AG09309 (cell line): ENCODE measurements at places on chromosomes 2 and 18.

GRCh38 chr2:222859786-222860612 lies 837 bp upstream of the ACSL3 start:
- DNase-seq = no peak

DNA sequence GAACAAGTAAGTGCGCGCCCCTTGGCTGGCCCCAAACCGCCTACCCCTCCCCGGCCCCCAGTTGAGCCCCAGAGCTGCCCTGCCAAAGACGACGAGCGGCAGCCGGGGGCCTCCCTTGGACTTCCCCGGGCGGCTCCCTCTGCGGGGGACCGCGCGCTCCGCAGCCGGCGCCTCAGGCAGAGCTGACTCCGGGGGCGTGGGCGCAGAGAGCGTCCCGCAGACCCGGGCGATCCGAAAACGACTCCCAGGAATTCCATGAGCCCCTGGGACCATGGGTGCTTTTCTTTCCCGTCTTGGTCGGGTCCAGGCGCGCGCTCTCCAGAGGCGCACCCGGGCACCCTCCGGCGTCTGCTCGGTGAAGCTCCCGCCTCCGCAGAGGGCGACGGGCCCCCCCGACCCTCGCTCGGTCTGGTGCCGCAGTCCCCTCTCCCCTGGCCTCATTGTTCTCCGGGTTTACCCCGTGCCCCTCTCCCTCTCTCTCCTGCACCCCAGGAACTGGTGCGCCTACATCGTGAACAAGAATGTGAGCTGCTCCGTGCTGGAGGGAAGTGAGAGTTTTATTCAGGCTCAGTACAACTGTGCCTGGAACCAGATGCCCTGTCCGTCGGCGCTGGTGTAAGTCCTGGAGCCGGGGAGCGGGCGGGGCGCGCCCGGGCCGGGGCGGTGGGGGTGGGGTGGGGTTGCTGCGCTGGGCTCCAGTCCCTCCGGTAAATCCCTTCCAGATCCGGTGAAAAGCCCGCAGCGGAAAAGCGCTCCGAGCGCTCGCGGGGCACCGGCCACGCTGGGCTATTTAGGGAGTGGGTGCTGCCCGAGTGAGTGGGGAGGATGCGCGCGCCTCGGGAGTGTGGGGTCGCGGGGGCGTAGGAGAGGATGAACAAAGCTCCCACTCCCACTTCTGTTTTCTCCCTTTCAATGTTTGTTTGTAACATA lies 776 bp downstream of the EMILIN2 start:
- no peak for DNase-seq

GRCh38 chr2:127342101-127342500 lies 45.7 kb downstream of the MAP3K2 start:
- no peak for DNase-seq

- peak; percentile 63 for DNase-seq
Observed at GRCh38 chr2:84676295-84676694, 160.0 kb downstream of the DNAH6 start.

GRCh38 chr2:16756831-16757644 lies 91.4 kb upstream of the CYRIA start:
- peak; percentile 28 for DNase-seq

- no peak for DNase-seq
Observed at GRCh38 chr2:237879991-237880560, 20.7 kb downstream of the RAMP1 start.

GRCh38 chr2:23637011-23637778 lies 252.2 kb downstream of the KLHL29 start:
- peak; percentile 20 for DNase-seq

- DNase-seq = no peak
Observed at GRCh38 chr2:102028470-102028869, 36.7 kb downstream of the IL1R2 start.

- DNase-seq = no peak
Observed at GRCh38 chr2:30437809-30438548, 9.1 kb upstream of the LCLAT1 start.

- DNase-seq = no peak
Observed at GRCh38 chr2:25341011-25341727, 556 bp downstream of the DNMT3A start.

DNA sequence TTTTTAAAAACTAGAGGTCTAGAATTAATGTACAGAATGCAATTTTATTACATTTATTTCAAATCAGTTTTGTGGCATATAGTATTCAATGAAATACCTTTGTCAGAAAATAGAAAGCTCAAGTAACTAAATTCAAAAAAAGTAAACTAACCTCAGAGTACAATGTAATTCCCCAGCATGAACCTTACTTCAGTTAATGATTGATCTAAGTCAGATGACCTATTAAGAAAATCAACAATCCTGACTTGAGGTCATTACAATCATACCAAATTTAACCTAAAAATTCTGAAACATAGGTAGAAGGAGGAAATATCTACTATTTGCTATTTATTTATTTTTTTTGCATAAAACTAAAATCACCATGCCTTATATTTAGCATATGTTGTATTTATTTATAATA lies 142.9 kb downstream of the CCDC102B start:
- DNase-seq = no peak

GRCh38 chr2:60661073-60661738 lies 94.9 kb upstream of the PAPOLG start:
- DNase-seq = no peak

DNA sequence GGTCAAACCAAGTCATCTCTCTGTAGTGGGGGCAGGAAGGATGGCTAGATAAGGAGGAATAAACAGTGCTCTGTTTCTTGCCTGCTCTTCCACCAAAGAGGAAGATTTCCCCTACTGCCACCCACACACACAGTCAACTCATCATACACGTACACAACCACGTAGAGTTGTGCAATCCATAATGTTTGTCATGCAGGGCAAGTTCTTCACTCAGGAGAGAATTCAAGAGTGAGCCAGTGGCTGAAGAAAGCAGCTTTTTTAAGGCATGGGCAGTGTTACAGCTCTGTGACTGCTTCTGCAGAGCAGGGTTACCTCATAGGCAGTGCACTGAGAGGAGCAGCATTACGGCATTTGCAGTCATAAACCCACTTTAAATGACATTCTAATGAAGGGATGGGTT lies 283.0 kb downstream of the RND3 start:
- DNase-seq = peak; percentile 93

DNA sequence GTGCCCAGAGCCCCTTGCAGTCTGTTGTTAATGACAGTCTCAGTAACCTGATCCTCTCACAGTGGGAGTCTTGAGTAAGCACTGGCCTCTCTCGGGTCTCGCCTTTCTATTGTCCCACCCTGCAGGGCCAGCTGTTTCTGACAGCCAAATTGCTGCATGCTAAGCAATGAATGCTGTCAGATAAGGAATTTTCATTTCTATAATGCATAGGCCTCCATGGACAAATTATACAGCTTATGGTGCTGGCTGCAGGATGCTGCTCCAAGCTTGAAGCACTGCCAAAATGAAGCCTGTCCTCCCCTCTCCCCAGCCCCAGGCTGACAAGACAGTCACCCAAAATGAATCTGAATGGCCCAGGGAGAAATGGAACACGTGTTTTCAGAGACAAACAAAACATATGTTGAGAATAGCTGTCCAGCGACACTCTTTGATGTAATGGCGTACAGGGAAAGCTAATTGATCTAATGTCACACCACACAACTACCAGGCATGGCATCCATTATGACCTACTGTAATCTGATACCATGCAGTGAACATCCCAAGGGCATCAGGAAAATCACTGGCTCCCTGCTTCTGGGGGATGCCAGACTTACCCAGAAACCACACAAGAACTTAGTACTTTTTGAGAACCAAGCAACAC lies 36.8 kb downstream of the ACVR1 start:
- no peak for DNase-seq

GRCh38 chr2:12935222-12935621 lies 218.5 kb downstream of the TRIB2 start:
- DNase-seq = no peak

GRCh38 chr18:51153659-51154371 lies 43.7 kb downstream of the MEX3C start:
- DNase-seq = no peak

GRCh38 chr2:177188482-177189469 lies 23.8 kb upstream of the HNRNPA3 start:
- no peak for DNase-seq

DNA sequence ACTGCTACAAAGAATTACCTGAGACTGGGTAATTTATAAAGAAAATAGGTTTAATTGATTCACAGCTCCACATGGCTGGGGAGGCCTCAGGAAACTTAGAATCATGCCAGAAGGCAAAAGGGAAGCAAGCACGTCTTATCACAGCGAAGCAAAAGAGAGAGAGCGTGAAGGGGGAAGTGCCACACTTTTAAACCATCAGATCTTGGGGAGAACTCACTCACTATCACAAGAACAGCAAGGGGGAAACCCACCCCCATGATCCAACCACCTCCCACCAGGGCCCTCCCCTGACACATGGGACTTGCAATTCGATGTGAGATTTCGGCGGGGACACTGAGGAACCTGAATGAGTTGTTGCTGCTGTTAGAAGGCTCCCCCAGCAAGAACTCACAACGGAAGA lies 220.2 kb upstream of the PIEZO2 start:
- DNase-seq = no peak

- no peak for DNase-seq
Observed at GRCh38 chr2:232102380-232102779, 140.9 kb downstream of the DIS3L2 start.

- DNase-seq = no peak
Observed at GRCh38 chr2:168790226-168790902, 12.1 kb upstream of the NOSTRIN start.

DNA sequence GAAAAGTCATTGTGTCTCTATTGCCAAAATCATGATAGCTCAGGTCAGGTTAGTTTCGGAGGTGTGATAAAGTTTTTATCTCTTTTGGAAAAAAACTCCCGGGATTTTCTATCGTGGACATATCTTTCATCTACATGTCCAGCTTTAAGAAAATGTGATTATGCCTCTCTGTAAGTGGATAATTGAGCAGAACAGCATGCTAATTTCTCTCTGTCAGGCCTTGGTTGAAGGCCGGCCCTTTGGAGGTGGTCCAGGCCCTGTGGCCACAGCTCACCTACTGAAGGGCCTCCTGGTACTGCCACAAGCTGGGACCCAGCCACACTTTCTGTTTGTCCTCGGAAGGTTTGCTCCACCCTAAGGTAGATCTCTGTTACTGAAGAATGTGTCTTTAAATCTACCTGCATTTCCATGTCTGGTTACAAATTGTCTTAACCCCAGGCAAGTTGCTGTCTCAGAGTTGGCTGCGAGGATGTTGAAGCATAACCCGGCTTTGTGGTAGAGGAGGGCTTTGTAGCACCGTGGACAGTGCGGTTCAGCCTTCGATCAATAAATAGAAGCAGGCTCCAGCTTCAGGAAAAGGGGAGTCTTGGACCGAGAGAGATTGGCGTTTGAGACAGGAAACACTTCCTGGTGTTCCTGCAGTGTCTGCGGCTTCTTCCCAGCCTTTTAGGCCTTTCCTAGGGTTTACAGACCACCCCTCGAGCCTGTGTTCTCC lies 25.5 kb downstream of the TCF7L1 start:
- DNase-seq = no peak

DNA sequence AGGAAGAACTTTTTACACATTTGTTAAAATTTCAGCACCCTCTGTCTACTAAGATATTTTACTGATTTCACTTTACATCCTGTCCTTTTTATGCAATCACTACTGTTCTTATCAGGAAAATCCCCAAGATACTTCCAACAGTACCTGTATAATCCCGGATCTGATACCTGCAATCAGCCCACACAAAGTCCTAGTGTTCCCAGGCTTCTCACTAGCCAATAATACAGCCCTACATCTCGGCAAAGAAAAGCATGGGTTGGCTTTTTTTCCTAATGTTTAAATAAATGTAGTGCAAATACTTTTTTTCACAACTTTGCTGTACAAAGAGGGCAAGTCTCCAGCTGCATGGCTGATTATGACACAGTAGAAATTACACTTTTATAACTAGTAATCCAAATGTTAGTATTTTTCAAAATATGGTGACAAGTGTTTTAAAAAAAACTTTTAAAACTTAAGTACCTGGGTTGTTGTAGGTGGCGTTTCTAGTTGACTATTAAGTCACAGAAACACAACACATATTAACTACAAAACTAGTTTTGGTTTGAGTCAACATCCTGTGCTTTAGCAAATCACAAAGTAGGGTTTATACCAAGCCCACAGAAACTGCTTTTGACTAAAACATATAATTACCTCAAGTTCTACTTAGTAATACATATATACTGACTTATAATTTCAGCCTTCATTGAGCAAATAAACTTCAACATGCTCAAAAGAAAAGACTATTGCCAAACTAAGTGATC lies 19.5 kb downstream of the CNOT11 start:
- DNase-seq = no peak

- DNase-seq = peak; percentile 52
Observed at GRCh38 chr2:196322973-196323810, 151.8 kb upstream of the STK17B start.

DNA sequence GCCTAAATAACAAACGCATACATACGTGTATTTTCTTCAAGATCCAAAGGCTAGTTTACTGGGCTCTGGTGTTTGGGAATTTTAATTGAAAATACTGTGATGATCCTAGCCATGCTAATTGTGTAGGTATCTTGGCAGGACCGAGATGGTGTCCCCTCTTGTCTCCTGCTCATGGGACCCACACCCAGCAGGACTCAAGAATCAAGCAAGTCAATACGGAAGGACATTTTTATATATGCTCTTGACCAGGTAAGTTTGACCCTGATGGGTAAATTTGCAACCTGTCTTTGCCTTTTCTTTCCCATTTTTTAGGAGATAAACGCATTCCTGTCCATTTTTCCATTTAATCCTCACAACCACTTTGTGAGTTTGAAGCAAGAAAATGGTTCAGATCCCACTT lies 111.8 kb upstream of the MYCN start:
- DNase-seq = no peak

DNA sequence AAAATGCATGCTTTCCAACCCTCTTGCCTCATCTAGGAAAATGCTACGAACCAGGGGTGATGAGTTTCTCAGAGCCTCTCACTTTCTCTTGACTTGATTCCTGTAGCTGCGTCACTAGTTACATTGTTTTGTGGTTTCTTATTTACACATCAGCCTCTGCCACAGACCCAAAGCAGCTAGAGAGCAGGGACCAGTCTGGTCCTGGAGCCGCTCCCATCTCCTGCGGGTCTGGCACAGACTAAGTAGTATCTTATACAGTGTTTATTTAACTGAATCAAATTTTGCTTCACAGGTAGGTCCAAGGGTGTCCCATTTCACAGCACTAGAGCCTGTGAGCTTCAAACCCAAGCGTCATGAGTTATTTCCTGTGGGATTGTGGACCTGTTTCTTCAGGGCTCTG lies 310.5 kb downstream of the MYCN start:
- DNase-seq = no peak

GRCh38 chr2:66531567-66531966 lies 96.6 kb downstream of the MEIS1 start:
- no peak for DNase-seq

DNA sequence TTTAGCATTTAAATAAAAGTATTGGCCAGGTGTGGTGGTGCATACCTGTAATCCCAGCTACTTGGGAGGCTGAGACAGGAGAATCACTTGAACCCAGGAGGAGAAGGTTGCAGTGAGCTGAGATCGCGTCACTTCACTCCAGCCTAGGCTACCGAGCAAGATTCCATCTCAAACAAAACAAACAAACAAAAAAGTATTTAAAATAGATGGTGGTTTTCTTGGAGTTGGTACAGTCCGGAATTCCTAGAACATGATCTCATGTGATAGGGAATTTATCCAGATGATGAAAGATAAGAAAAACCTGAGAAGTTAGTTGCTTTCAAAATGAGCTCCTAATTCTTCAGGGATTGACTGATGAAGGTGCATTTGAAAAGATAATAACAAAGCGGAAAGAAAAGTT lies 62.0 kb downstream of the BIRC6 start:
- no peak for DNase-seq
